ENCODE measurements at places on chromosomes 5 and 9. TPM values are rescaled to one million over a fixed set of nuclear protein-coding genes. Genes with fewer than 3 reads are reported as not detected.

Gene TMEFF1
- 2.4 TPM for polyA plus RNA-seq

Gene CCNO
- polyA plus RNA-seq: not detected

Gene SOX30
- polyA plus RNA-seq: 1.0 TPM

Gene DNAI1
- polyA plus RNA-seq: 0.24 TPM

DNA sequence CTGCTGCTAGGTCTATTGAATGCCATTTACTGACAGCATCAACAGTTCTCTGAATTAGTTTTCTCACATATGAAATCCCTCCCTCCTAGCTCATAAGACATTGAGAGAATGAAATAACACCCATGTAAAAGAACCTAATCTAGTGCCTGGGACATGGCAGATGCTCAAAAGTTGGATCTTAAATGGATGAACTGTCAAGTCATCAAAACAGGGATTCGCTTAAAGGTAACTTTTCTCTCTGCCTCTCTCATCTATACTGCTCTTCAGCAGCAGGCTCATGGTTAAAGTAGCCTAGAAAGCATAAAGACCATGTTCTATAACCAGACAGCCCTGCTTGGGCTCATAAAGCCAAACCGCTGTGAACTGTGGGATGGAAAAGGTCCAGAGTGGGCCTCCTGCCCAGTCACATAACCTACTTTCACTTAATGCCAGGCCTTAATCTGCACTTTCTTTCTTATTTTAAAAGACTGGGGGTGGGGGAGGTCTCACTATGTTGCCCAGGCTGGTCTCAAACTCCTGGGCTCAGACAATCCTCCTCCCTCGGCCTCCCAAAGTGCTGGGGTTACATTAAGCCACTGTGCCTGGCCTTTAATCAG lies 3.7 kb downstream of the TMEM245 start:
- DNase-seq: no peak

All from large intestine (tissue), 12 donors.